ENCODE measurements at places on chromosomes 2 and 18.

DNA sequence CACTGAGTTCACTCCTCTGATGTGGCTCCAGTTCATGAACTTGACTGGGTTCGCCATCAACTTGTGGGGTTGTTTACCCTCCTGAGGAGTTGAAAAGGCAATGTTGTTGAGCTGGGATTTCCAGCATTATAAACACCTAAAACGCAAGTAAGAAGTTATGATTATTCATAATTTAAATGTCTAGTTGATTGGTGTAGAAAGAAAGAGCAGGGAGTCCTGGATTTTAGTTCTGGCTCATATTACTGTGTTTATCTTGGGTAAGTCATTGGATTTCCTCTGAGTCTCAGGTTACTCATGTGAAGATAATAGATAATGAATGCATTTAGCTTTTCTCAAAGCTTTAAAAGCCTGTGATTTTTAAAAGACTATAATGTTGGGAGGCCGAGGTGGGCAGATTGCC, 438.0 kb upstream of the CDH20 start:
- no peak for DNase-seq

DNA sequence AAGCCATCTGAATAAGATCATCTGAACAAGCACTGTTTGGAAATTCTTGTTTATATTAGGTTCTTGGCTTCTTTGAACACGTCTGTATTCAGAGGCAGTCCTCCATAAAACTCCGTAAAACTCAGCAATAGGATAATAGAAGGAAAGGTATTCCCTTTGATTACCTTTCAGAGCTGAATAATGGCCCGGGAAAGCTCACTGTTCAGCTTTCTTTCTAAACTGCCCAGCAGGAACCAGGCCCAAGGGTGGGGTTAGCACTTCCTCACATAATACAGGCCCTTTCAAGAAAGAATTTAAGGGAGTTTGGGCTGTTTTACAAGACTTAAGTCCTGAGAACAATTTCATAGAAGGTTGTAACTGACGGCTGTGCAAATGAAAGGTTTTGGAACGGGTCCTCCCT, 72.2 kb upstream of the PHLPP1 start:
- DNase-seq: no peak

DNA sequence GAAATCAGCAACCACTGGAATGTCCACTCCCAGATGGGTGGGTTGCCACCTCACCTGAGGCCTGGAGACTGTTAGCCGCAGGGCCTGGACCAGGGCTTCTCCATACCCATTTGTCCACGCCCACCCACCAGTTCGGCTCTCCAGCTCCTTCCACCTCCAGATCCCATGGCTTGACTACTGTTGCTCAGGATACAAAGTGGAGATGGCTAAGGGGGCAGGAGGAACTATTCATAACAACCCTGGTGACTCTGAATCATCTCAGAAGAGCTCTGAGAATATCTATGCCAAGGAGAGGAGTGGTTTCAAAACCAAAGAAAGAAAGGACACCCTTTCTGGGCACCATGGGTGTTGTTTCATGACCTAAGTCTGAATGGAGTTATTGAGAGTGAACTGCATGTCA, 145.8 kb downstream of the LAMA3 start:
- DNase-seq: no peak

- no peak for DNase-seq
Observed at GRCh38 chr2:171042253-171042969, 113.4 kb downstream of the GORASP2 start.

- no peak for DNase-seq
Observed at GRCh38 chr2:138060301-138060635, 96.0 kb downstream of the HNMT start.

- DNase-seq: no peak
Observed at GRCh38 chr2:218582076-218582475, 13.4 kb downstream of the CNOT9 start.

DNA sequence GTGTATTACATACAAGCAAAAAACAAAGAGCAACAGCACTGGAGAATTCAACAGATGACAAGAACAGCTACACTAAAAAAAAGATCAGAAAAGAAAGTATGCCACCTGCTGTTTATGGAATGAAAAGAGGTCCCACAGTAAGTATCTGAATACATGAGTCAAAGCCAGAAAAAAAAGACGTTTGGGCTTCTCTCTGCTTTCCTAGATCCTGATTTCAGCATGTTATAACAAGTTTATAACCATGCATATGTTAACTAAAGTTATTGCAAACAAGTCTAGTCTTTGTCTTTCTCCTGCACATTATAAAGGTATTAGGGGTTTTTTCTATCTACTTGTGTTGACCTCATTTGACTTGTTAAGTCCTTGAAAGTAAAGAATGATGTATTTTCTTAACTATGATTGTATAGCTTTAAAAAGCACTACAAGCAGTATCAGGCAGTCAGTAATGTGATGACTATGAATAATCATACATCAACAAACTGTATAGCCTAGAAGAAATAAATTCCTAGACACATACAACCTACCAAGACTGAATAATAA, 108.5 kb upstream of the COL5A2 start:
- DNase-seq: no peak

DNA sequence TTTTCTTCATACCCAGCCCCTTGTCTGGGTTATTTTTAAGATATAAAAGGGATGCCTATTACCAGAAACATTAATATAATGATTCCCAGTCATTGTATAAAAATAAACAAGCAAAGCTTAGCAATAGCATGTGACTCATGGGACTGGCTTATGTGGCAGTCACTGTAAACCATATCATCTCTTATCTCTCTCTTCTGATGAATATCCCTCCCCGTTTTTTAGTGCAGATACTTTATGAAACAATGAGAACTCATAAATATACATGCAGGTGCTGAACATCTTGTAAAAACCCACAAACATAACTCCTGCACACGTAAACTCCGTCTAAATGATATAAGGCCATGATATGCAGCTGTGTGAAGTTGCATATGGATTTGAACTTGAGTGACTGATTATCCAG, 154.9 kb downstream of the MGAT5 start:
- DNase-seq: no peak

- DNase-seq: no peak
Observed at GRCh38 chr2:870426-870825, 80.2 kb upstream of the SNTG2 start.

DNA sequence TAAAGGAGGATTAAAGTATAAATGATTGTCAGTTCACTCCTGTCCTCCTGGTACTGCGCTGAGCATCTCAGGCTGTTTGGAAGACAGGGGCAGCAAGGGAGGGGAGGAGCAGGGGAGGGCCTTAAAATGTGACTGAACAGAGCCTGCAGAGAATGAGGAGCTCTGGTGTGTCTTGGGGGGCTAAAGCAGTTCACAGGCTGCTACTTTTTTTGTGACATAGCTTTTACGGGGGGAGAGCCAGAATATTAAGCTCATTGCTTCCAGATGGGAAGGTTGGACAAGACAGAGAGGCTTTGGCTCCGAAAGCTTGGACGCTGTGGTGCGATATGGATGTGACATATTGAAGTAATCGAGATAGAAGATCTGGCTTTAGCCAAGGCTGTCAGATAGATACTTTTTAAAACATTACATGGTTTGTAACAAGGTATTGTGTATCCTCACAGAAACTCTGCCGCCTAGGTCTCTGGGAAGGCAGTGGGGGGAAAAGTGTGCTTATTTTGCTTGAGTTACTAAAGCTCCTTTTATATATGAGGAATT, 40.5 kb downstream of the RDH14 start:
- DNase-seq: no peak

DNA sequence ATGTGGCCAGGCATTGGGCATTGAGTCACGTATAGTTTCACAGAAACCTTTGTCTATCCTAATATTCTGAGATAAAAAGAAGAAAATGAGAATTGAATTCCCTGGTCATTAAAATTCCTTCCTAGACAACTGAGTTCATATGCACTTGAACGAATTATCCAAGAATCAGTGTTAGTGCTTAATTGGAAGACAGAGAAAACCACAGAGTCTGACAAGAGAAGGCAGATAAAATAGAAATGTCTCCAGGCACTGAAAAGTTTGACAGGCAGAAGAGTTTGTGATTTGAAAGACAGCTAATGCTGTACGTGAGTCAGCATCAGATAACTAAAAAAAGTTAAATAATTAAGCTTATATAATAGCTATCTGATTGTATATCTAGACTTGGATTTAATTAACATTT, 47.7 kb upstream of the TRIB2 start:
- no peak for DNase-seq

GRCh38 chr2:1162768-1163584, 212.3 kb downstream of the SNTG2 start:
- no peak for DNase-seq

- no peak for DNase-seq
Observed at GRCh38 chr18:28177828-28178635, 1.1 kb upstream of the CDH2 start.

- DNase-seq: no peak
Observed at GRCh38 chr2:39851651-39852110, 72.6 kb upstream of the THUMPD2 start.

GRCh38 chr2:205692104-205692503, 9.8 kb downstream of the NRP2 start:
- no peak for DNase-seq

DNA sequence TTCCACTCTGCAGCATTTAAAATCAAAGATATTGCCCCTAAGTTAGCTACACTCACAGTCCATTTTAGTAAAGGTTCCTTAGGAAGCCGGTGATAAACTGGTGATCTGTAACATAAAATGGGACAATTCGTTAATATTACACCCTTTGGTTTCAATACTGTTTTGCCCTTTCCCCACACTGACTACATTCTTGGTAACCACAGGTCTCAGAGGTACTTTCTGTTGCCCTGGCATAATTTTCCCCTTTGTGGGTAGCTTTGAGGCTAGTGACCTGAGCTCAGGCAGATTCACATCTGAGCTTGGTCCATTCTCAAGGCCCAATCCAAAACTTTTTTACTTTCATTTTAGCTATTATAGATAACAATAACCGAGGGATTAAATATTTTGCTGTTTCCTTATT, 32.9 kb upstream of the CSRNP3 start:
- no peak for DNase-seq

DNA sequence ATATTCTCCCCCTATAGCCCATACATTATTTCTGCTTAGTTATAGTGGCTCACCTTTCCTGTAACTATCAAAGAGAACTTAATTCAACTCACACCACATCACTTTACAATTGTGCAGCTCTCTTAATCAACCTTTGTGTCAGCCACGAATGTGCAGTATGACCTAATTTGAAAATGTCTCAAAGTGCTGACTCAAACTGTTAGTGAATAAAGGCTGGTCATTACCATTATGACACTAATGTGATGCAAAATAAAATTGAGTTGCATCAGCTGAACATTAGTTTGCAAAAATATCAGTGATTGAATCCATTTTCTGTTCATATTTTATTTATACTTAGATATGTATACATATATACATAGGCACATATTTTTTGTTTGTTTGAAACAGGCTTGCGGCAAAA, 251.8 kb downstream of the MEIS1 start:
- DNase-seq: no peak

GRCh38 chr2:165474619-165475276, 5.2 kb downstream of the CSRNP3 start:
- DNase-seq: no peak

GRCh38 chr2:179057737-179058136, 7.8 kb upstream of the CCDC141 start:
- DNase-seq: no peak

GRCh38 chr18:74271635-74272034, 20.1 kb downstream of the CYB5A start:
- no peak for DNase-seq

All from stimulated activated CD4-positive, alpha-beta T cell treated with anti-CD3 and anti-CD28 coated beads, Interleukin-1b, Interleukin-23, amount 100 ng/mL, for 1 hour (primary cell).